Activated CD4-positive, alpha-beta T cell treated with anti-CD3 and anti-CD28 coated beads, Interleukin-2, Interleukin-6, amounts not matched to agents 100 ng/mL and 50 ng/mL, durations not matched to agents 16 hours and 8 hours (primary cell): ENCODE measurements at places on chromosomes 3 and 15.

- peak; percentile 18 for DNase-seq
Observed at GRCh38 chr15:30882849-30883433, 20.8 kb upstream of the FAN1 start.

GRCh38 chr3:14228681-14229470 is 50.3 kb downstream of the LSM3 start:
- DNase-seq: no peak

- DNase-seq: no peak
Observed at GRCh38 chr15:101425787-101426365, 63.6 kb downstream of the PCSK6 start.

DNA sequence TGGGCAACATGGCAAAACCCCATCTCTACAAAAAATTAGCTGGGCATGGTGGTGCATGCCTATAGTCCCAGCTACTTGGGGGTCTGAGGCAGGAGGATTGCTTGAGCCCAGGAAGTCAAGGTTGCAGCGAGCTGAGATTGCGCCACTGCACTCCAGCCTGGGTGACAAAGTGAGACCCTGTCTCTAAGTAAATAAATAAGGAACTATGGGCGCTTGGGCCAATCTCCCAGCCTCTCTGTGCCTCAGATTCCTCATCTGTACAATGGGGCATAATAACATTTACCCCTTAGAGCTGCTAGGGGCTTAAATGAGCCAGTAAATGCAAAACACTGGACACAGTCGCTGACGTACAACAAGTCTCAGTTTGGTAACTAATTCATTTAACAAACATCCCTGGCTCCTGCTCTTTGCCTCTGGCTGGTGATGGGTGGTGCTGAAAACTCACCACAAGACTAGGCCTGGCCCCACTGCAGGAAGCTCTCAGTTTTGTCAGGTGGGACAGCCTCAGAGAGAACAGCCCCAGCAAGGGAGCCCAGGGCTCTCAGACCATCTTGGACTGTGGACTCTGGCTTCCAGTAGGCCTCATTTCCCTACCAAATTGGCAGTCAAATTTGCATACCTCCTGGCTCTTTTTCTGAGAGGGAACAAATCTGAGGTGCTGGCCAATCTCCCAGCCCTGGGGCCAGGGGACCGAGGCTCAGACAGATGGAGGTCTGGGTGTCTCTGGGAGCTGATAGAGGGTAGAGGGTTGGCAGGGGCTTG is 6.4 kb upstream of the TBC1D2B start:
- DNase-seq: no peak

DNA sequence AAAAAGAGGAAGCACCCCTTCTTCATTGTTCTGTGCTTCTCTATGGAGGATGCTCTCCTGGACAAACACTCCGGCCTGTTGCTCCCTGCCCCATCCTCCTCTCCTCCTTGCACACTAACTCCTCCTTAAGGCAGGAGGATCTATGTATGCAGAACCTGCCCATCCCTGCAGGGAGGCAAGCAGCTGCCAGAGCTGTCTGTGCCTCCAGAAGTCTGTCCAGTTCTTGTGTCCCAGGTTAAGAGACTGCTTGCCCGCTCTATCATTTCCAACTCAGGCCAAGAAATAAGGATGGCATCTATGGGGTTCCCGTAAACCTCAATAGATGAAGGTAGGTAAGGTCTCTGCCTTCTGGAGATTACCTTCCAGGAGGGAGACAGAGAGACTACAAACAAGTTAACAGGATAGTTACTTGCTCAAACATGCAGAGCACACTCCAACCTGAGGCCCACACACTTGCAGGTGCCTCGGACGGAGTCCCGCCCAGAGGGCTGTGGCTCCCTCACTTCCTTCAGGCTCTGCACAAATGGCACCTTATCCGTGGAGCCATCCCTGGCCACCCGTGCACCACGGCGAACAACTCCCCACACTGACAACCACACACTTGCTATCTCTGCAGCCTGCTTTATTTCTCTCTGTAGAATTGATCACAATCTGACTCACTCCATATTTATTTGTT is 6.9 kb downstream of the XXYLT1 start:
- DNase-seq: no peak
